A375 (cell line): ENCODE measurements at places on chromosomes 7 and 10. TPM values are rescaled to one million over a fixed set of nuclear protein-coding genes. Genes with fewer than 3 reads are reported as not detected.

PNLIPRP2 gene
- total RNA-seq, result not detected in 2 replicates

RHBDD2 gene
- total RNA-seq, result 31.8 and 41.0 TPM in 2 replicates

PLAC9 gene
- total RNA-seq, result 0.34 TPM in 1 of 2 replicates, not detected in the other

ZNF398 gene
- 6.6 and 9.0 TPM in 2 replicates for total RNA-seq

RRP12 gene
- 130 and 131 TPM in 2 replicates for total RNA-seq
